GM04503 (cell line): ENCODE measurements at places on chromosomes 5 and 9.

GRCh38 chr9:110059461-110059860, 148.5 kb downstream of the C9orf152 start:
- DNase-seq, result no peak

- no peak for DNase-seq
These were observed 550.0 kb downstream of the PTPRD start for GRCh38 chr9:10062629-10063395.

- DNase-seq, result no peak
These were observed 393.7 kb upstream of the PDE4D start for GRCh38 chr5:60287174-60287771.

GRCh38 chr9:108363311-108363710, 492.5 kb downstream of the ACTL7B start:
- DNase-seq, result no peak

GRCh38 chr9:76913467-76913866, 7.6 kb upstream of the PRUNE2 start:
- DNase-seq, result no peak

DNA sequence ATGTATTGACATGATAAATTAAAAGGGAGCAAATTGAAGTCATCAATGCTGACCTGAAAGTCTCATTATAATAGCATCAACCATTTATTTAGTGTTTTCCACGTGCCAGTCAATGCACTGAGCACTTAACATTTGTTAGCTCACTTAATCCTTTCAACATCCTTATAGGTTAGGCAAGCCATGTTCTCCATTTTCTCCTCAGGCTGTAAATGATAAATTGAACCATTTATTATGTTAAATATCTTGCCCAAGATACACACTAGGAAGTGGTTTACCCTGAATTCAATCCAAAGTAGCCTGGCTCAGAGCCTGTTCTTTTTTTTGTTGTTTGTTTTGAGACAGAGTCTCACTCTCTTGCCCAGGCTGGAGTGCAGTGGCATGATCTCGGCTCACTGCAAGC, 25.0 kb upstream of the SNX2 start:
- no peak for DNase-seq
